Vagina (tissue), 2 donors: ENCODE measurements at places on chromosomes 3 and 15.

DNA sequence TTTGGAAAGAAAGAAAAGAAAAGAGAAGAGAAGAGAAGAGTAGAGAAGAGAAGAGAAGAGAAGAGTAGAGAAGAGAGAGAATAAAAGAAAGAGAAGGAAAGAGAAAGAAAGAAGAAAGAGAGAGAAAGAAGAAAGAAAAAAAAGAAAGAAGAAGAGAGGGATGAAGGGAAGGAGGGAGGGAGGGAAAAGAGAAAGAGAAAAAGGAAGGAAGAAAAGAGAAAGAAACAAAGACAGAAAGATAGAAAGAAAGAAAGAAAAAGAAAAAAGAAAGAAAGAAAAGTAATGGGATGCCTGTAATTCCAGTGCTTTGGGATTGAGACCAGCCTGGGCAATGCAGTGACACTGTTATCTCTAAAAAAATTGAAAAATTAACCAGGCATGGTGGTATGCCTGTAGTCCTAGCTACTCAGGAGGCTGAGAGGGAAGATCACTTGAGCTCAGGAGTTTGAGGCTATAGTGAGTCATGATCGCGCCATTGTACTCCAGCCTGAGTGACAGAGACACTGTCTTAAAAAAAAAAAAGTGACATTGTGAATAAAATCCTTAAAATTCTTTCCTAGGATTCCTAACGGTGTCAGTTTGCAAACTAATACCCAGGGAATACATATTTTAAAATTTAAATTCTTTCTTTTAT lies 1.7 kb downstream of the RASL12 start:
- H3K27me3 ChIP-seq, result no peaks in the 10 kb centered on the region
- peak overlapping the region; percentile 92 for H3K27ac ChIP-seq
- no peaks in the 10 kb centered on the region for H3K36me3 ChIP-seq
- DNase-seq, result no peak

- H3K4me3 ChIP-seq, result no peak overlapping the region
- no peaks in the 10 kb centered on the region for H3K27me3 ChIP-seq
- no peak overlapping the region for H3K27ac ChIP-seq
- H3K4me1 ChIP-seq, result no peaks in the 10 kb centered on the region
- H3K36me3 ChIP-seq, result no peaks in the 10 kb centered on the region
Measured at GRCh38 chr15:95715116-95715903, 615.2 kb upstream of the NR2F2 start.

- peak overlapping the region; percentile 48 for H3K4me3 ChIP-seq
- no peak for DNase-seq
- H3K36me3 ChIP-seq, result no peaks in the 10 kb centered on the region
- H3K27ac ChIP-seq, result no peak overlapping the region
- peaks cover 25% of the 10 kb centered on the region for H3K4me1 ChIP-seq
- peaks cover 8% of the 10 kb centered on the region for H3K27me3 ChIP-seq
Measured at GRCh38 chr3:181710345-181711291, 1.1 kb upstream of the SOX2 start.

GRCh38 chr15:65204931-65205660 lies 6.2 kb downstream of the CILP start:
- DNase-seq, result no peak
- H3K4me1 ChIP-seq, result peaks cover 13% of the 10 kb centered on the region
- H3K36me3 ChIP-seq, result no peaks in the 10 kb centered on the region
- no peak overlapping the region for H3K4me3 ChIP-seq
- no peak overlapping the region for H3K27ac ChIP-seq

- peak overlapping the region; percentile 56 for H3K4me3 ChIP-seq
- H3K27me3 ChIP-seq, result no peaks in the 10 kb centered on the region
- H3K4me1 ChIP-seq, result peaks cover 85% of the 10 kb centered on the region
- peak overlapping the region; percentile 66 for H3K27ac ChIP-seq
- no peak for DNase-seq
Measured at GRCh38 chr15:85620690-85621049, 174.1 kb downstream of the KLHL25 start.

DNA sequence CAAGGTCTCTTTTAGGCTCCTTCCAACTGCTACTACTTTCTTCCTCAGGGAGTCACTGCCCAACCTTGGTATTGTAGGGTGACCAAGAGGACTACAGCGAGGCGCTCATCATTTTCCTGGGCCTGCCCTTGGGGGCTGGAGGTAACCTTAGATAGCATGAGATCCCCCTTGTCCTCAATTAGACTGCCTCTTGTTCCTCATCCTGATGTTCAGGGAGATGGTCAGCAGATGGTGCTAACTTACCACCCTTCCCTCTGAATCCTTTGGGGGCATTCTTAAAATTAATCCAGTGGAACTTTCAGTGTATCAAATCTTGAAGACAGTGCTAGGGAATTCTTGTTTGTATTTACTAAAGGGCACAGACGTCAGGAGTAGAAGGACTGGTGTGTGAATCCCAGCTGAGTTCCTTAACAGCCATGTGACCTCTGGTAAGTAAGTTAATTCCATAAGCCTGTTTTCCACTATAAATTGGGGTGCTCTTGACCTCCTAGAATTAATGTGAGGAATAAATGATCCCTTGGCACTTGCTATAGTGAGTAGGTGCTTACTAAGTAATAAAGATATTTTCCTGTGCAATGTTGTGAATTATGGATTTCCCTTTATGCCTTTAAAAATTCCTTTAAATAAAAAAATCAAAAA lies 4.1 kb upstream of the CLPX start:
- H3K36me3 ChIP-seq, result no peaks in the 10 kb centered on the region
- H3K4me3 ChIP-seq, result no peak overlapping the region
- H3K4me1 ChIP-seq, result peaks cover 3% of the 10 kb centered on the region
- no peaks in the 10 kb centered on the region for H3K27me3 ChIP-seq
- no peak overlapping the region for H3K27ac ChIP-seq

DNA sequence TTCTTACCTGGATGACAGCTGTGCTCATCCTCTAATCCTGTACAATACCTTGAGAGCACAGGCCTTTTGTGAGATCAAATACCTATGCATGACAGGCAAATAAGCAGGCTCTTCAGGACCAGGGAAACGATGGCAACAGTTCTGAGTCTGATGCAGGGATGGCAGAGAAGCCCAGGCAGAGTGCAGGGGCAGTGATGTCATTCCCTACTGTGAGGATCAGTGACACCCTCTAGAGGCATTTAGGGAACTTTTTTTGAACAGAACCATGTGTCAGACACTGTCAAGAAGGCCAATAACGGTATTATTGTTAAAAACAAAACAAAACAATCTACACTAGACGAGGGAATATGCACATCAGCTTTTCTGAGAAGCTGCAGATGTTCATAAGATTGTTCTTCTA lies 314.8 kb upstream of the CTDSPL start:
- peaks cover 19% of the 10 kb centered on the region for H3K4me1 ChIP-seq
- no peak overlapping the region for H3K27ac ChIP-seq
- no peak overlapping the region for H3K4me3 ChIP-seq
- no peaks in the 10 kb centered on the region for H3K36me3 ChIP-seq
- no peaks in the 10 kb centered on the region for H3K27me3 ChIP-seq

GRCh38 chr3:39260957-39261356 lies 18.9 kb downstream of the CX3CR1 start:
- H3K4me1 ChIP-seq, result peaks cover 6% of the 10 kb centered on the region
- H3K4me3 ChIP-seq, result no peak overlapping the region
- peak overlapping the region; percentile 45 for H3K27ac ChIP-seq
- H3K36me3 ChIP-seq, result no peaks in the 10 kb centered on the region
- DNase-seq, result no peak

- no peak overlapping the region for H3K27ac ChIP-seq
- H3K36me3 ChIP-seq, result no peaks in the 10 kb centered on the region
- H3K4me3 ChIP-seq, result no peak overlapping the region
- no peak for DNase-seq
Measured at GRCh38 chr15:60762638-60763037, 283.7 kb upstream of the ICE2 start.

DNA sequence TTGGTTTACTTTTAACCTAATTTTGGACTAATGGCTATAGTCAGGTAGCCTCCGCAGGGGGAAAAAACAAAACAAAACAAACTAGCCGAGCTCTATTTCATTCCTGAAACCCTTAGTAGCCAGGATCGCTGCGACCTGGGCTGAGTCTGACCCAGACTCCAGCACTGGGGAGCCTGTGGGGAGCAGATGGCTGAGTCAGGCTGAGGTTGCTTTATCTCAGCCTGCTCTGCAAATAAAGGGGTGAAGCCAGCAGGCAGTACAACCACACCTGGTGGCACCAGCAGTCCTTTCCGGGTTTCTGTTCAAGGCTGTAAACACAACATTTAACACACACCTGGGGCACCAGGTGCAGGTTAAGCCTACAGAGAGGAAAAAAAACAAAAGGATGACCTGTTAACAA lies 27.3 kb downstream of the ABHD2 start:
- no peak for DNase-seq
- H3K4me3 ChIP-seq, result no peak overlapping the region
- no peaks in the 10 kb centered on the region for H3K36me3 ChIP-seq

GRCh38 chr15:69288531-69289341 lies 10.0 kb upstream of the PAQR5 start:
- DNase-seq, result peak; percentile 77
- H3K4me1 ChIP-seq, result peaks cover 23% of the 10 kb centered on the region
- no peaks in the 10 kb centered on the region for H3K27me3 ChIP-seq
- H3K36me3 ChIP-seq, result no peaks in the 10 kb centered on the region

DNA sequence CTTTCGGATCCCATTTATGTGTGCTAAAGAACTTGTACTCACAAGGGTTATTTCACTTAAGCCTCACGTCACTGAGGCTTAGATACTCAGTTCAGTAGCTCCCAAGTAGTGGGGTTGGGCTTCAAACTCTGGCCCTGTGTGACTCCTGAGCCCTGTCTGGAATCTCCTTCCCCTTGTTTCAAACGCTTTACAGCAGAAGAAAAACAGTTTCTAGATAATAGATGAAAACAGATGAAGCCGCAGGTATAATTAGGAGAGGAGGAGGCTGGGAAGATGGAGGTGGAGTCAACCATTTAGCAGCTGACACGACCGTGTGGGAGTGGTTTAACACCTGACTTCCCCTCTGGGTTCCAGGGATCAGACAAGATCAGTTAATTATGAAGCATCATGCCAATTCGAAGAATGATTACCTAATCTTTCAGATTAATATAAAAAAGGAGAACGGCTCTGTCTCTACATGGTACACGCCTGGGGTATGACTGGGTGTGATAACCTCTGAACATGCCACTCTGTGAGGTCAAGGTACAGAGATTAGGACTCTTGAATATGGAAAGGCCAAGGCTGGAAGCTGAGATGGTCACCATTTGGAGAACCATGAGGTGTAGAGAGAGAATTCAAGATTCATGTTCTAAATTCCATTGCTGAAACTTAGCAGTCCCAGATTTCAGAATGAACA lies 31.1 kb downstream of the TPM1 start:
- H3K27me3 ChIP-seq, result no peaks in the 10 kb centered on the region
- H3K36me3 ChIP-seq, result no peaks in the 10 kb centered on the region
- peaks cover 15% of the 10 kb centered on the region for H3K4me1 ChIP-seq
- H3K27ac ChIP-seq, result no peak overlapping the region

- no peak for DNase-seq
- no peak overlapping the region for H3K4me3 ChIP-seq
- no peaks in the 10 kb centered on the region for H3K4me1 ChIP-seq
- H3K36me3 ChIP-seq, result no peaks in the 10 kb centered on the region
Measured at GRCh38 chr3:128971421-128972100, 22.3 kb downstream of the CFAP92 start.

- no peaks in the 10 kb centered on the region for H3K27me3 ChIP-seq
- no peak for DNase-seq
- no peaks in the 10 kb centered on the region for H3K36me3 ChIP-seq
- peaks cover 30% of the 10 kb centered on the region for H3K4me1 ChIP-seq
- H3K4me3 ChIP-seq, result no peak overlapping the region
Measured at GRCh38 chr3:141530415-141530768, 43.6 kb downstream of the RASA2 start.

DNA sequence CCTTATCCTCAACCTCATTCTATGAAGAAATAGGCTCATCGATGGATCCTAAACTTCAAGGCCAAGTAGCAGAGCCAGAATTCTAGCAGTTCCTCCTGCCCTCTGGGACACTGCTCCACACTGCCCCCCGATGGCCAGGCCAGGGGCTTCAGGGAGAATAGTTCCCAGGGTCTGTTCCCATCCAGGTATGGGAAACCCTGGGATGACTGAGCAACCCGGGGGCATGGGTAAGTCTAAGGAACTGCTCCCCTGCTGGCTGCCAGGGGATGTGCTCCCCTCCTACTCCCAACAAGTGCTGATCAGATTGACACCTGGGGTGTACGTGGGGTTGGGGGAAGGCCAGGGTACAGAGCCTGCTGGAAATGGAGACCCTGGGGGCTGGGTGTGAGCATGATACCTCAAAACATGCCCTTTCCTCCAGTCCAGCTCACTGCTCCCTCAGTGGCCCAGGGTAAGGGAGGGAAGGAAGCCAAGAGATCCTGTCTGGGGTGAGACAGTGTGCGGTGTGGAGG lies 7.6 kb downstream of the ULK3 start:
- no peak for DNase-seq
- no peak overlapping the region for H3K4me3 ChIP-seq
- no peaks in the 10 kb centered on the region for H3K27me3 ChIP-seq
- H3K4me1 ChIP-seq, result no peaks in the 10 kb centered on the region
- peaks cover 24% of the 10 kb centered on the region for H3K36me3 ChIP-seq

GRCh38 chr3:185065059-185065458 lies 87.8 kb downstream of the C3orf70 start:
- no peaks in the 10 kb centered on the region for H3K36me3 ChIP-seq
- no peaks in the 10 kb centered on the region for H3K27me3 ChIP-seq
- no peaks in the 10 kb centered on the region for H3K4me1 ChIP-seq

DNA sequence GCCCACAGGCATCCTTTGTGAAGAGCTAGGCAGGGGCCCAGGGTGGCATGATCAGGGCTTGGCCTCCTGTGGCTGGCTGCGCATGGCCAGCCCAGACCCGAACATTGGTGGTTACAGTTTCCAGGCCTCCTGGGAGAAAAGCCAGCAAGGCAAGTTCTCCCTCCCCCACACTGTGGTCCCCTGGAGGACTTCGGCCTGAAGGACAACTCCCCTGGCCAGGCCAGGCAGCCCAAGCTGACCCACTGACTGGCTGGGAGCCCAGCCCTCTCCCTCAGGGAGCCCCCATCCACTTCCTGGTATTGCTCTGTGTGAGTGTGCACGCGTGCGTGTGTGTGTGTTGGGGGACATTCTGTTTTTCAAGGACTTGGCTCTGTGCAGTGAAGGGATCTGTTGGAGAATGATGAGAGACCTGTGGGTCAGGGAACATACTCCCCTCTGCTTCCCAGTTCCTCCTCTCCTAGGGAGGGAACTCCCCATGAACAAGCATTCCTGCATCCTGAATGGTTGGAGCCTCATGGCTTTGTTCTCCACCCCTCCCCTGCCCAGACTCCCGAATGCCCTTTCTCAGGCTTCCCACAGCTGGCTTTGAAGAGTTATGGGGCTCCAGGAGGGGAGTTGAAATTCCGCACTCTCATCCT lies 29.5 kb downstream of the CORO2B start:
- no peak overlapping the region for H3K4me3 ChIP-seq
- no peak for DNase-seq
- no peaks in the 10 kb centered on the region for H3K36me3 ChIP-seq
- peak overlapping the region; percentile 70 for H3K27ac ChIP-seq
- H3K27me3 ChIP-seq, result no peaks in the 10 kb centered on the region
- H3K4me1 ChIP-seq, result peaks cover 40% of the 10 kb centered on the region

GRCh38 chr3:25495726-25496253 lies 67.7 kb downstream of the RARB start:
- DNase-seq, result no peak
- H3K4me1 ChIP-seq, result no peaks in the 10 kb centered on the region
- no peak overlapping the region for H3K27ac ChIP-seq
- no peak overlapping the region for H3K4me3 ChIP-seq

GRCh38 chr15:57865294-57865693 lies 158.8 kb downstream of the POLR2M start:
- H3K36me3 ChIP-seq, result no peaks in the 10 kb centered on the region
- no peaks in the 10 kb centered on the region for H3K4me1 ChIP-seq
- H3K4me3 ChIP-seq, result no peak overlapping the region
- no peaks in the 10 kb centered on the region for H3K27me3 ChIP-seq
- no peak for DNase-seq
- no peak overlapping the region for H3K27ac ChIP-seq

GRCh38 chr3:123800362-123800682 lies 83.8 kb downstream of the MYLK start:
- H3K4me3 ChIP-seq, result no peak overlapping the region
- DNase-seq, result no peak
- H3K4me1 ChIP-seq, result peaks cover 12% of the 10 kb centered on the region
